Activated CD4-positive, alpha-beta T cell treated with anti-CD3 and anti-CD28 coated beads, Interleukin-2, Interleukin-4, amounts not matched to agents 100 ng/mL and 50 ng/mL, durations not matched to agents 16 hours and 8 hours (primary cell): ENCODE measurements at places on chromosomes 4 and X.

- no peak for DNase-seq
These were observed 10.0 kb upstream of the HS6ST2 start for GRCh38 chrX:132968296-132968949.

GRCh38 chrX:47814851-47815250 lies 21.9 kb upstream of the ZNF81 start:
- no peak for DNase-seq

DNA sequence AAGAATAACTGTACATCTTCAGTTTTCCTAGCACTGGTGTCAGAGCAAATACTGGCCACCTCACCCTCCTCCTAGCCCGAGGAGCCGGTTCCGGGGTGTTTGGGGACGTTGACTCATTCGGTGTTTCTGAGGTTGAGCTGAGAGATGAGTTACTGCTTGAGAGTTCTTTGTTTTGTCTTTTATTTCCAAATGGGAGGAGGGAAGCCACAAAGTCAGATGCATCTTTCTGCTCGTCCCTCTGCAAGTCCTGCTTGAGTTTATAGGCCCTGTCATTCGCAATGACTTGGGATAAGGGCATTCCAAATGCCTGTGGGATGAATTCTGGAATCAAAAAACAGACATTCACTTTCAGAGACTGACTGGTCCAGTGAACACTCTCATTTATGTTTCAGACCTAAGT lies 77.5 kb downstream of the HCCS start:
- peak; percentile 3 for DNase-seq

GRCh38 chrX:118726396-118726795 lies 1.0 kb upstream of the IL13RA1 start:
- no peak for DNase-seq

- DNase-seq: peak; percentile 65
These were observed 40.5 kb downstream of the FRYL start for GRCh38 chr4:48739560-48740019.

DNA sequence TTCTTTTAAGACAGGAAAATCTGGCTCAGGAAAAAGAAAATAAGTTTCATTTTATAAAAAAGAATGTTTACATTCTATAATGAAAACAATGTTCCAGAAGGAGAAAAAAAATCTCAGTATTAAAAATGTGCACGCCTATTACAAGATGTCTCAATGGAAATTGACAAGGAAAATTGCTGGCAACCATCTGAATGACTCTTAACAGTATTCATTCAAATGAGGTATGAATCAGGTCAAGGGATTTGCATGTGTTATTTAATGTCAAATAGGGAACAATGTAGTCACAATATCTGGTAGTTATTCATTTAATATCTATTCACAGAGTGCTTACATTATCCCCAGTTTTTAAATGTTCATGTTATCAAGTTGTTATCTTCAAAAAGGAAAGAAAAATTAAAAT lies 208.4 kb upstream of the TRAM1L1 start:
- no peak for DNase-seq

- DNase-seq: no peak
These were observed 103.3 kb downstream of the DHRSX start for GRCh38 chrX:2397229-2398063.

- DNase-seq: no peak
These were observed 589.4 kb downstream of the PPP4R3C start for GRCh38 chrX:26873736-26874135.

GRCh38 chr4:20572976-20573375 lies 127.3 kb upstream of the PACRGL start:
- no peak for DNase-seq

GRCh38 chrX:150763810-150764209 lies 70.6 kb downstream of the MTMR1 start:
- no peak for DNase-seq

DNA sequence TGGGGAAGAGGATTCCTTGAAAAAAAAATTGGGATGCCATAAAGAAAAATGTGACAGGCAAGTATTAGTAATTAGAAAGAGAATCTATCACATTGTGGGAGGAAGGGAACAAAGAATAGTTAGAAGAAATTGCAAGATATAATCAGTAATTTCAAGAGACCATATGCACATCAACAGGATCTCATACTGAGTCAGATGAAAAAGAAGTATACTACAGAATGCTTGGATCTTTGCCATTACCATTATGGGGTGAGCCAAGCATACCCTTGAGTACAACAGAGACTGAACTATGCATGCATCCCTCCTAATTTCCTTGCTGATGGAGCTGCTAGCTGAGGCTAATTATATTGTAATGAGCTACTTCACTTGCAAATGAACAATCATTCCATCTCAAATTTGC lies 287.6 kb downstream of the PAPSS1 start:
- no peak for DNase-seq

- DNase-seq: no peak
These were observed 55.8 kb upstream of the WDR1 start for GRCh38 chr4:10172278-10172921.

- DNase-seq: no peak
These were observed 16.8 kb upstream of the C4orf51 start for GRCh38 chr4:145663194-145663593.

- DNase-seq: no peak
These were observed 135.1 kb downstream of the ARHGAP6 start for GRCh38 chrX:11530621-11531020.

GRCh38 chr4:182569561-182569960 lies 326.4 kb downstream of the TENM3 start:
- no peak for DNase-seq

DNA sequence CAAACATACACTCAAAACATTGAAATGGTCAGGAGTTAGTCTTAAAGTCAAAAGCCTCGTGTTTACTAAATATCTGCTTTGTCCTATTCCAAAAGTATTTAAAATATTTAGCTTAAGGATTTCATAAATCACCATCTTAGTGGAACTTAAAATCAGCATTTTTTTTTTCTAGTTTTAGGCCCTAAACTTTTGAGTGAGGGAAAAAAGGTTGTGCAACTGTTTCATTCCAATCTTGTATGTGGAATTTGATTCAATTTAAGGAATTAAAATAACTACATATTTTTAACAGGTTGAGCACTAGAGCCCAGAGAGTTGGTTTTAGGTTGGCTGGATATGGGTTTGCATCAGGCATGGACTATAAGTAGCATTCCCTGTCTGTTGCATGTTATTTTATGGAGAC lies 35.7 kb upstream of the ANK2 start:
- DNase-seq: no peak

- no peak for DNase-seq
These were observed 1.4 kb downstream of the PALLD start for GRCh38 chr4:168498251-168498650.

- no peak for DNase-seq
These were observed 255.9 kb downstream of the ADAMTS3 start for GRCh38 chr4:72313121-72313520.

DNA sequence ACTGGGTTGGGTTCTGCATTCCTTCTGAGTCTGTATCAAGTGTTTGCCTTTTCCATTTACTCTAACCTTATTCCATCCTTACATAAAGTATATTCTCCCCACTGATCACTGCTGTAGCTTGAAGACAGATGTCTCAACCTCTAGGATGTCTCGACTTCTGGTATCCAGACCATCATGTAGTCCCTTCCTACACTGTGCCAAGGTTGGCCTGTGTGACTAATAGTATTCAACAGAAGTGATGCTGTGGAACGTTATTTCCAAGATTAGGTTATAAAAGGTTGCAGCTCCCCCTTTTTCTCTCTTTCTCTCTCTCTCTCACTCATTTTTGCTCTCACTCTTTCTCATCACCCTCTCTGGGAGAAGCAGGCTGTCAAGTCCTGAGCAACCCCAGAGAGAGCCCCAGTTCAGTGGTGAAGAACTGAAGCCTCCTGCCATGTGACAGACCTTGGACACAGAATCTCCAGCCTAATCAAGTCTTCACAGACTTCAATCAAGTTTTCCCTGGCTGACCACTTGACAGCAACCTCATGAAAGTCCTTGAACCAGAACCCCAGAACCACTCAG lies 75.4 kb downstream of the PRDM5 start:
- peak; percentile 24 for DNase-seq

GRCh38 chrX:68927178-68927577 lies 98.4 kb downstream of the EFNB1 start:
- DNase-seq: no peak

- no peak for DNase-seq
These were observed 31.3 kb upstream of the DDX53 start for GRCh38 chrX:22968494-22968893.

DNA sequence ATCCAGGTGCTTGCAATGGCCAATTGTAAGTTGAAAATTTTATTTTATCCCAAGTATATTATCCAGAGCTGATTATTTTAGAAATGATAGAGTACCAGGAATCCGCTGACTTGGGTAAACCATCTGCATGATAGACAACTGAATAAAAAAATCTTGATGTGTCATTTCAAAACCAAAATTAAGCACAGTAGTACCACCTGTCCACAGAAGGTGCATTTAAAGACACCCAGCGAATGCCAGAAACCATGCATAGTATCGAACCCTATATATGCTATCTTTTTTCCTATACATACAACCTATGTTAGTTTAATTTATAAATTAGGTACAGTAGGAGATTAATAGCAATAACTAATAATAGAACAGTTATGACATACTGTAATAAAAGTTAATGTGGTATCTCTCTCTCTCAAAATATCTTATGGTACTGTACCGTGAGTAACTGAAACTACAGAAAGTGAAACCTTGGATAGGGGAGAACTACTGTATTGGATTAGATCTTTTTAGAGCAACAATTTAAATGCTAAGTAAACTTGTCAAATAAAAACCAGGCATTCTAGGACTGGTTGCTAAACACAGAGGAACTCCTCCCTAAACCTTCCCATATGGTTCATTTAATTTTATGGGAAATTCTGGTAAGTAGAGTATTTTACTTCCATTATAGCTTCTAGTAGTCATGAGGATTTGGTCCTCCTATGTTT lies 6.2 kb downstream of the NEIL3 start:
- DNase-seq: no peak

GRCh38 chr4:128303986-128304385 lies 16.4 kb upstream of the PGRMC2 start:
- no peak for DNase-seq
